ENCODE measurements at places on chromosomes 4 and X.

DNA sequence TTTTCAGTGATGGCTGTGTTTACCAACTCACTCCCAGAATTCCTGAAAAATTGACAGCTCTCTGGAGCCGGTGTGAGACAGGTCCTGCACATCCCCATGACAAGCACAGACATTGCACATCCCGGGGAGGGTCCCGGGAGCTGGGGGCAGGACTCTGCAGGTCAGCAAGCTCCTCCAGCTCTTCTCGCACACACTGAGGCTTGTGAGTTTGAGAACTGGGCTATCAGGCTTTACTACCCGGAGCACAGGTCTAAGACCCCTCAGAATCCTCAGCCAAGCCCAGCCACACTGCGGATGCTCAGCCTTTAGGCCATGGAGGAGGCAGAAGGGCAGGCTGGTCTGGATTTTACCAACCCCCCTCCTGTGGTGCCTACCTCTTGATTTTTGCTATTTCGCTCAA lies 5.6 kb upstream of the CLDN24 start:
- no peak for DNase-seq

DNA sequence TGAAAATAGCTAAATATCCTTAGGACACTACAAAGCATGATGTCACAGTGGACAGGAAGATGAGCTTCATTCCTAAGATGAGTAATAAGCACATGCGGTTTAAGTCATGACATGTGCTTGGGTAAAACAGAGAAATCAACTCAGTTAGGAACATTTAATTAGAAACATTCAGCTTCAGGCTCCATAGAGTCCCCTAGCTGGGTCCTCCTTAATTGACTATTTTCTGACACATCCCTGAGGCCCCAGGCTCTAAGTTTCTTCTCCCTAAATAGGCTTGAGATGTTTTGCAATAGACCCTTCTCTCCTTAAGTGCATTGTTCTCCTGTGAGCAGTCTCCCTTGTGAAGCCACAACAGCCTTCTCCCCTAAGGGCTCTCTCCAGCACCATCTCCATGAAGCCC lies 70.4 kb upstream of the ANXA3 start:
- no peak for DNase-seq

- DNase-seq = no peak
Observed at GRCh38 chr4:73976217-73976616, 5.6 kb downstream of the PF4 start.

- DNase-seq = no peak
Observed at GRCh38 chr4:145808848-145809512, 129.0 kb downstream of the C4orf51 start.

DNA sequence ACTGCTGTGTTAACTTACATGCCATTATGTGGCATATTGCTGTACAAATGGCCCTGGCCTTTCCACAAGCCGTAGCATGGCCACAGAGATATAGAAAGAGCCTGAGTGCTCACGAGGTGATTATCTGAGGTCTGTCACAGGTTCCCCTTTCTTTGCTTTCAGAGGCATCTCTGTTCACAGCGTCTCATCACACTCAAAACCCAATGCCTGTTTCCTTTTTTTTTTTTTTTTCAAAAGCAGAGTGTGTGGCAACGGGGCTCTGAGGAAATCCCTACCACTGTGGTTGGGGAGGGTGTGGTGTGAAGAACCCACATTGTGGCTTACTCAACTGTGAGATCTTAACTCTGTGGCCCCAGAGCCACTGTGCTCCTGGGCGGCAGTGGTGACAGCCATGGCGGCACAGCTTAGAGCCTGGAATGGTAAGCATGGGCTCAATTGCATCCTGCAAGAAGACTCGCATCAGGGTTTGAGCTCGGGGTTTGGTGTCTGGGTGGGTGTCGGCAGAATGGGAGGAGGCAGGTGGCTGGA lies 30.8 kb downstream of the RTL5 start:
- DNase-seq = no peak

- no peak for DNase-seq
Observed at GRCh38 chr4:74504212-74504611, 59.3 kb downstream of the AREG start.

DNA sequence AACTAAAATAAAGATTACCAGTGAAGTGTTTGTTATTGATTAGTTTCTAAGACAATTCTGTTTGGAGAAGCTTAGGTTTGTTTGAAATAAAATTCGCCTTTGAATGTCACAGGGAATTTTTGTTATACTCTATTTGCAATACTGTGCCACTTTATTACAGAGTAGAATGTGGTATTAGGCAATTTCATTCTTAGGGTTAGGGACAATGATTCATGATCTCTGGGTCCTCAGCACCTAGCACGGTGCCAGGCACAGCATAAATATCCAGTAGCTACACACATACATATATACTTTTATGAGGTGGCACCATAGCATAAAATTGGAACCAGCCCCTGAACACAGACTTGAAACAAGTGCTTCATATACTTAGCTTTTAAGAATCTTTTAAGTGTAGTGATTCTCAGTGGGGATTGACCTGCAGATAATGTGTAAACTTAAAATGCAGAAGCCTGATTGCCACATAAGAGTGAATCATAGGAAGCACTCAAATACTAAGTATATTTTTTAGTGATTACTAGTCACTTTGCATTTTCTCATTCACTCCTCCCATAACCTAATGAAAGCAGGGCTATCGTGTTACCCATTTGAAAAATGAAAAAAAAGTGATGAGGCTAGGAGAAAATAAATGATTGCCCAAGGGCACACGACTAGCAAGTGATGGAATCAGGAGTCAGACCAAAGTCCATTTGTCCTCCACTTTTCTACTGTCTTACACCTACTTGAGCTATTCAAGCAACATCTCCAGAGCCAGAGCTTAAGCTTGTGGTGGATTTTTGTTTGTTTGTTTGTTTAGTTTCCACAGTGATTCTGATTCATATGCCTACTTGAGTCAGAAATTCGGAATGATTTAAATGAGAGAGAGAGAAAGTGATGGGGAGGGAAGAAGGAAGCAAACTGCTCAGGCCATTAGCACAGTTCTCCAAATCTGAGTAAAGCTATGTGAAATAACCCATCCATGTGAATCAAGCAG lies 366.0 kb upstream of the FGF13 start:
- DNase-seq = no peak

DNA sequence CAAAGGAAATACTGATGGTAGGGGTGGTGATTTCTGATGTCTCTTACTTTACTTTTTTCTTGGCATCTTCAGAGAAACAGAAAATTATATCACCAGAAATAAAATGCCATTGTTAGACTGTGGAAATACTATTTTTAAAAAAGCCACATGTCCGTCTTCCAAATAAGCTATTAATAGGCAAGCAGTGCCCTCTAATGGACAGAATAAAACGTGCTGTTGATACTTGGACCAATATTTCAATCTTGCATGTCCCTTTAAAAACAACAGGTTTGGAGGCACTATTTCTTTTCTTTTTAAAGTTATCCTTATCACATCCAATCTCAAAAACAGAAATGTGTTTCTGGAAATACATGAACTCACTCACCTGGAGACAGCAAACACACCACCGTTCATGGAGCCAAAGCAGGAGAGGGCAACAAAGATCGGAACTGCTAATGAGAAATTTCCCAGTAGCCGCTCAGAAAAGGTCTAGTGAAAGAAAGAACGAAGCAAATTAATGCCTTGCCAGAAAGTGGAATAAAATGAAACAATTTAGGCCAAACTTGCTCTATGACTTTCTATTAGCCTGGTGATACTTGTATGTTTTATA lies 59.2 kb downstream of the SLC7A11 start:
- peak; percentile 18 for DNase-seq

DNA sequence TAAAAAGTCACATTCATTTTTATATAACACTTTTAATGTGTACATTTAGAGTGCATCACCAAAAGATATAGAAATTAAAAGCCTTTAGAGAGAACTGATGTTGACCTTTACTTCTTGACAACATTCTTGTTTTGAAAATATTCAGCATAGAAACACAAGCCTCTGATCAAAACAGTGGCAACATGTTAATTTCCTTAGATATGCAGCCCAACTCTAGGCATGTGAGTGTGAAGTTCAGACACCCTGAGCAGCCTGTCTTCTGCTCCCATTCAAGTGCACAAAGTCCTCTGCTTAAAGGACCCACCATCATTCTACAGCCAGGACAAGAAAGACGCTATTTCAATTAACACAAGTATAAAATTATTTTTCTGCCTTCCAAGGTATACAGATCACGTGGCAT lies 60.0 kb downstream of the PPP3CA start:
- no peak for DNase-seq

DNA sequence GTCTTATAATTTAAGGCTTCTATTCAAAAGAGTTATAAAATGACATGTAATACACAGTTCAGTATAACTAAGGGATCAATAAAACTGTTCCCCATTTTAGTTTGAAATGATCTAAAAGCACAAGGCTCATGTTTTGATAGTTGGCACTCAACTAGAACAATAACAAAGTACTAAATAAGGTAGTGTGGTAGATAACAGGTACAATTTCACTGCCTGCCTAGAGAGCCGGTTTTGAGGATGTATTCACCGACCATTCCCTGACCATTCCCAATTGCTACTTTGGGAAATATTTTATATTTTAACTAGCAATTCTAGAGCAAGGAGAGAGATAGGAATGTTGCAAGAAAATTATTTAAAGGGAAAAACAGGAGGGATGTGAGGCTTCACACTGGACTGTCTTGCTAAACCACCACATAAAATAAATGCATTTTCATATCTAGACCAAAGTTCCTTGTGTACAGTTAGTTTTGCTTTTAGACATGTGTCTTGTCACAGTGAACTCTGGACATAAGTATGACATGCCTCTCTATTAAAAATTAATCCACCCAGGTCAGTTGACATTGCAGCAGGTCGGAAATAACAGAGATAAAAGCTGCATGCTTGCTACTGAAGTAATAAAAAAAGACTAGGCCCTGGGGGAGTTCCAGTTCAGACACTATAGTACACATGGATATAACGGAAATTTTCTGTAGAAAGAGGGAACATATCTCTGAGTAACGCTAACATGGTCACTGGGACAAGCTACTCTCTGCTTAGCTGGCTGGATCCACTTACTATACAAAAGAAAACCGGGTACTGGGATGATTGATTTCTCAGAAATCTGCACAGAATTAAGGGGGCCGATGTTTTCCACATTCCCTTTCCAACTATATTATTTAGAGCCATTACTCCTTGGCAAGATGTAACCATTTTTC lies 56.3 kb upstream of the NAP1L5 start:
- no peak for DNase-seq

All from HTR-8/SVneo (cell line).